H9 (cell line): ENCODE measurements at places on chromosomes 1 and 21.

GRCh38 chr1:174191349-174191862 lies 32.1 kb downstream of the RABGAP1L start:
- no peak for DNase-seq

GRCh38 chr1:46527474-46528296 lies 23.8 kb downstream of the KNCN start:
- peak; percentile 85 for DNase-seq

DNA sequence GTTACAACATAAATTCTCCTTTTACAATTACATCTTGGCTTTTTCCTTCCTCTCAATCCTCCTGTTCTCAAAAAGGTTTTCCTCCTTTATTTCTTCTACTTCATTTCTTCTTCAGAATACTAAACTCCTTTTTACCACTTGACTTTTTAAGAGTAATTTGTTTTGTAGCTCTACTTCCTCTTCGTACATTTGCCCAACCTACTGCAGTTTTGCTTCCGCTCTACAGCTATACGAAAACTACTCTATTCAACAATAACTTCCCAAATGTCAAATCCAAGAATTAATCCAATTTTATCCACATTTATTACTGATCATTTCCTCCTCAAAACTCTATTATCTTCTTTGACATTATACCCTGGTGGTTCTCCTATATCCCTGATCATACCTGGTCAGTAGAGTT lies 3.4 kb downstream of the GDAP2 start:
- no peak for DNase-seq

DNA sequence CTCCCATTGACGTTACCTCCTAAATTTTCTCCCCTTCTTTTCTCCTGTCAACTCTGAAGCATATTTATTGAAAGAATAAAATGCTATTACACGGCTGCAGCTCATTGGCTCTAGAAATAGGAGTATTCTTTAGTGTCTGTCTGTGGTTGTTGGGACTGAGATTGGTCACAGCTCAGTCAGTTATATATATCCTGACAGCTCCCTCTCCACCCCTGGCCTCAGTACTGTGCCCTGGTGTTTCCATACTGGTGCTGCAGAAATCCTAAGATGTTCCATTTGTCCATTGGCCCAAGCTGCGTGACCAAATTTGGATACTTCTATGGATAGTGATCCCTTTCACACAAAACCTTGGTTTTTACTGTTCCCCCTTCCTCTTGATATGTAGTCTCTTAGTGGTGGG lies 67.3 kb downstream of the RALGPS2 start:
- no peak for DNase-seq

GRCh38 chr1:27395441-27396195 lies 3.2 kb downstream of the GPR3 start:
- peak; percentile 89 for DNase-seq

GRCh38 chr1:64282351-64282750 lies 78.9 kb downstream of the UBE2U start:
- no peak for DNase-seq

- DNase-seq = no peak
Measured at GRCh38 chr1:89945852-89946476, 48.9 kb upstream of the ZNF326 start.

DNA sequence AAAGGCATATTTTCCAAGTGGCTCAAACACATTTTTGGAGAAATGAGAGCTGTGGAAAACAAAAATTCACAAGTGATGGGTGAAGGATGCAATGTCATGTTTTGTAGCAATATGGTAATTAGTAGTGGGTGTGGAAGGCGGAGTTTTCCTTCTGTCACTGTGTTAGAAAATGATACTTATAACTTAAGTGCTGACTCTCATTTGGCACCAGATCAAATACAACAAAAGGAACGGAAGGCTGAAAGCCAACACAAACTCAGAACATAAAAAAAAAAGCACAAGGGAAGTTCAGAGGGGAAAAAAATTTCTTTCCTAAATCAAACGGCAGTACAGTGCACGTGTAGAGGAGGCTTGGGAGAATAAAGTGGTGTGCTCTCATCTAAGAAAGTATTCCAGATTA lies at the start of gene TNFSF18:
TNFSF18 (minus strand) TSS at position 77 of the 400 bp plus-strand sequence; CDS start at position 32, 45 bp downstream.
- no peak for DNase-seq

- DNase-seq = no peak
Measured at GRCh38 chr21:43305336-43305665, 121.6 kb downstream of the SIK1 start.

DNA sequence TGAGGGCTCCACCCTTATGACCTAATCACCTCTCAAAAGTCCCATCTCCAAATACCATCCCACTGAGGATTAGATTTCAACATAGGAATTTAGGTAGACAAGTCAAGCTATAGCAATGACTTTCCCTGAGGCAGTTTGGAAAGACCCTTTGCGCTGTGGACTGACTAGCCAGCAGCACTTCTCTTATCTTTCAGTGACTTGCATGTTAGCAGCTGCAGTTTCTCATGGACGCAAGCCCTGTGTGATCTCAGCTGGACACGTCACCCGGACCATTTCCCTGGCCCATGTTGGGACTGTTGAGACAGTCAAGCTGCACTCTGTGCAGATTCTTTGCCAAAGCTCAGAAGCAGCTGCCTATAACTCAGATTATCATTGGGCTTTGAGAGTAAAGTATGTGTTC lies 408.1 kb upstream of the USP24 start:
- DNase-seq = no peak

DNA sequence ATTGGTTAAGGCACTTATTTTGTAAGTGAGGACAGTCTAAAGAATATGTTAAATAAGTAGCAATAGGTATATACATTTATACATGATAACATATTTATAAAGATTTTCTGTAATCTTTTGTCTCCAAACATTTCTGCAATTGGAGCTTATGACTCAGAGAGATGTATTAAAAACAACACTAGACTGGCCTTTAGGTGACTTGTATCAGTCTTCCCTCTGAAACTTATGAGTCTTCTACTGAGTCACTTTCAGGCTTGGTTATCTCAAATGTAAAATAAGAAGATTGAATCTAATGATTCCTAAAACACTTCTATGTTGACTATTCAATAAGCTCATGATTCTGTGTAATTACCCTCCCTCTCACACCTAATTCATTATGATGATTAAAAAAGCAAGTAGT lies 672.6 kb upstream of the NEGR1 start:
- DNase-seq = no peak

DNA sequence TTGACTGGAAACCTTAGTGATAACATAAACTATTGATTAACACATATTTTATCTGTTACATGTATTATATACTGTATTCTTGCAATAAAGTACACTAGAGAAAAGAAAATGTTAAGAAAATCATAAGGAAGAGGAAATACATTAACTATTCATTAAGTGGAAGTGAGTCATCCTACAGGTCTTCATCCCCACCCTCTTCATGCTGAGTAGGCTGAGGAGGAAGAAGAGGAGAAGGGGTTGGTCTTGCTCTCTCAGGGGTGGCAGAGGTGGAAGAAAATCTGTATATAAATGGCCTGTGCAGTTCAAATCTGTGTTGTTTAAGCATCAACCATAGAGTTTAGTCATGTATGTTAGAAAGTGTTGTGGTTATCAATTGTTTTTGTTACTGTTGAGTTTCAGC lies 66.1 kb upstream of the CHODL start:
- no peak for DNase-seq

GRCh38 chr1:156794506-156795373 lies 21.9 kb downstream of the SH2D2A start:
- DNase-seq = no peak

DNA sequence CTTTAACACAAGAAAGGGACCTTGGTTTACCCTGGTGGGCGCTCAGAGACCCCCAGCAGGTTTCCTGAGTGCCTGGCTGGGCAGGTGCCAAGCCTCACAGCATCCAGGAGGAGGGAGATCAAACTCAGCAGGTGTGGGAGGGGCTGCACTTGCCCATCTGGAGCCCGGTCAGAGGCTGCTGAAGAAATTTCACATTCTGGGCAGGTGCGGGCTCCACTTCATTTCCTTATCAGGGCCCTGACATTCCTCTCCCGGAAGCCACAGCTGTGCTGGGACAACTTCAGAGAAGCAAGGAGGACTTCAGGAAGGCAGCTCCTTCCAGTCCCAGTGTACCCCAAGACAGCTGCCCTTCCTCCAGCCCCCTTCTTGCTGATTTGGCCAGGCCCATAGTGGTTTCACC lies 82.9 kb downstream of the ITPKB start:
- DNase-seq = no peak

DNA sequence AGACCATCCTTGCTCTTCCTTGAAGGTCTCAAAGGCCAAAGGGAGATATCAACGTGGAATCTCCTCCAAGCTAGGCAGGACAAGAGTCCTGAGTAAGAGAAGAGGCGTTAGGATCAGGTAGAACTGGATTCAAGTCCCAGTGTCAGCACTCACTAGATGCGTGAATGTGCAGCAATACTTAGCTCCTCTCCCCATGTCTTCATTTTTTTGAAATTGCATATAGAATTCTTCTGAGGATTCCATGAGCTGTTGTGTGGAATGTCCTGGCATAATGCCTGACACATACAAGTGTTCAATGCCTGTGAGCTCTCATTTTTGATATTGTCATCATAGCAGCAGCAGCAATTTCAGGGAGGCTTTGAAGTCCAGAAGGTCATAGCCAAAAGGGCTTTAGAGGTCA lies 333.2 kb downstream of the KCNH1 start:
- no peak for DNase-seq

DNA sequence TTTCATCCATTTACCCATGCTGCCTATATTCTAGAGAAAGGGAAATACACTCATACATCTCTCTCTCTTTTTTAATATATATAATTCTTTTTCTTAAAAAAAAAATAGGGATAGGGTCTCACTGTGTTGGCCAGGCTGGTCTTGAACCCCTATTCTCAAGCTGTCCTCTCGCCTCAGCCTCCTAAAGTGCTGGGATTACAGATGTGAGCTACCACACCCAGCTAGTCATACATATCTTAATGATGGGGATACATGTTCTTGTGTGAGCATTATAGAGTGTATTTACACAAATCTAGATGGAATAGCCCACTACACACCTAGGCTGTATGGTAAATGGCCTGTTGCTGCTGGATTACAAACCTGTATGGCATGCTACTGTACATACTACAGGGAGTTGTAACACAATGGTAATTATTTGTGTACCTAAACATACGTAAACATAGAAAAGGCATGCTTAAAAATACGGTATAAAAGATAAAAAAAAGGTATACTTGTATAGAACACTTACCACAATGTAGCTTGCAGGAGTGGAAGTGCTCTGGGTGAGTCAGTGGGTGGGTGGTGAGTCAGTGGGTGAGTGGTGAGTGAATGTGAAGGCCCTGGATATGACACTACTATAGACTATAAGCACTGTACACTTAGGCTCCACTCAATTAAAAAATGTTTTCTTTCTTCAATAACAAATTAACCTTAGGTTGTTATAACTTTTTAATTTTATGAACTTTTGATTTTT lies 72.9 kb downstream of the IVNS1ABP start:
- DNase-seq = no peak

DNA sequence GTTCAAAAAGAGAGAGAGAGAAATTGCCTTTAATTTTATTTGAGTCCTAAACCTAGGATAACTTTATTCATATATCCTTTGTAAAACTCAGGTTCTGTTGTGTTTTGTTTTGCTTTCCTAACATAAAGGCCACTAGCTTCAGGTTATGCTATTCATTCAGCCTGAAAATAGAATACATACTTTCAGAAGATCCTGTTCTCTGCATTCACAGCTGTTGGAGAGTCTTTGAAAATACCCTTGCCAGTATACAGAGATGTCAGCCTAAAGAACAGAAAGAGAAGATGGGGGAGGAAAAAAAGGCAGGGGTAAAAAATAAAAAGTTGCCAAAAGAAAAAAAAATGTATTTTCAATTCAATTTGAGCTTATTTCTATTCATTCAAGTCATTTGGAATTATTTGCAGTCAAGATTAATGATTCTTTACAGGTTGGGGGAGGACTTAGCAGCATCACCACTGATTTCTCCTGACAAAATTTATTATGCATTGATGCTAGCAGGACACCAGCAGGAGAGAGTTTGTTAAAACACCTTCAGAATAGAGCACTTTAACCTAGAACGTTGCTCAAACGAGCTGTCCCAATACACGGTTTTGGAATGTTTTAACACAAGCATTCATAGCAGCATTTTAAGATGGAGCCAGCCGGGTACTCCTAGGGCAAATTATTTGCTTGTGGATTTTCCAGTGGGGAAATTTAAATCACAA lies 318.5 kb downstream of the NTNG1 start:
- DNase-seq = no peak

DNA sequence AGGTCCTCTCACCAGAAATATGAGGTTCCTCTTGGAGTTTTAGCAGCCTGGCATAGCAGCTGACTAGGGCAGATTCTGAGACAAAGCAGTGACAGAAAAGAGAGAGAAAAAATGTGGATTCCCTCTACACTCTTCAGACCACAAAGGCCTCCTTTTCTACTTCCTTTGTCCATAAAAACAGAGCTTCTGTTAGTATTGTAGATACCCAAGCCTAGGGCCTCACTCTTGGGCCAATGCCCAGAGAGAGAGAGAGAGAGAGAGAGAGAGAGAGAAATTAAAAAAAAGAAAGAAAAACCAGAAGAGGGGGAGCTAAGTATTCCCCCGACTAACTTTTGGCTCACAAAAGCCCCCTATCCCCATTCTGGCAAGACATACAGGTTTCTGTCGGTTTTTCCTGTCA lies 2.4 kb upstream of the ZRANB2 start:
- no peak for DNase-seq

GRCh38 chr21:33201956-33202355 lies 27.8 kb upstream of the IFNAR2 start:
- DNase-seq = no peak

DNA sequence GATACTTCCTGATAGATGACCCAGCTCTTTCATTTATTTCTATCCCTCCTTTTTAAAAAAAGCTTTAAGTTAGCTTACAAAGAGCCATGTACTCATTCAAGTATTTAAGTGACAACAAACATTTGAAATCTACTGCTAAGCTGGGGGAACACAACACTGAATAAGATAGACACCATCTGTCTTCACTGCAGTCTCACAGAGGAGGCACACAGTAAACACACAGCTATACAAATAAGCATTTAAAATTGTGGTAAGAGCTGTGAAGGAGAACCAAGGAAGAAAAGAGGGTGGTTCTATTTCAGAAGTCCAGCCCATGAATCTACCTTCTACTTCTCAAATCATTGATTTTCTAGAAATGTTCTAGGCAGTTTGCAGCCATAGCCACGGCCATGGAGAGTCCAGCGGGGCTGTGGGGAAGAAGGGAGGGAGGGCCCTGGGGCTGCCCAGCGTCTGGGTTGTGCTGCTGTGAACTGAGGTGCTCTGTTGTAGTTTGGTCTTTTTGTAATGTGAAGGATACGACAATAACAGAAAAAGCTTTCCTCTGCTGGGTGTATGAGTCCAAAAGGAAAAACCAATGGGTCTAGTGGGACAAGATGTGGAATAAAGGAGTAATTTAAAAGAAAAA lies 28.2 kb downstream of the PRDM2 start:
- DNase-seq = no peak

DNA sequence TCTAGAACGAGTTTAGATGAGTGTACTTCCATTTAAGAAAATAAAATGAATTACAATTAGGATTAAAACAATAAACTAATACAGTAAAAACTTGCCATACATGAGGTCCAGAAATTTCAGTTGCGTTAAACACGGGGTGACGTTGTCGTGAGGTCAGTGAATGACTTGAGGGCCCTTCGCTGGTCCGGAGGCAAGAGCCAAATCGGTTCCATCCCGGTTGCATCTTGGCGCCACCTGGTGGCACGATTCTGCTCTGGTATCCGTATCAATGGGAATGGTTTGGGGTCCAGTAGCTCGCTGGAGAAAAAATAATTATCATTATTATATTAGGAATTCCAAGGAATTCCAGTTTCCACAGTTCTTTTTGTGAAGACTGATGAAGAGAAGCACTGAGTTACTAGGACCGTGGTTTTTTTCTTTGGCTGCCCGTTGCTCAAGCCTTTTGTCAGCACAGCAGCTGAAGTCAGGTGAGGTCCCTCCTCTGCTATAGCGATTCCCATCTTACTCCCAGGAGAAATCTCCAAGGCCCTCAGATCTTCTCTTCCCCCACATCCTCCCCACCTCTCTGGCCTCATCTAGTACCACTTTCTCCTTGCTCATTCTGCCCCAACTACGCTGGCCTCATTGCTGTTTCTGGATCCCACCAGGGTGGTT lies 161.4 kb downstream of the SLC35F3 start:
- peak; percentile 81 for DNase-seq
